Stimulated activated CD4-positive, alpha-beta T cell treated with anti-CD3 and anti-CD28 coated beads, Interleukin-4, amount 100 ng/mL, for 24 hours (primary cell): ENCODE measurements at places on chromosomes 6 and 20.

GRCh38 chr6:133895573-133896343 is 6.8 kb downstream of the TCF21 start:
- DNase-seq = no peak

DNA sequence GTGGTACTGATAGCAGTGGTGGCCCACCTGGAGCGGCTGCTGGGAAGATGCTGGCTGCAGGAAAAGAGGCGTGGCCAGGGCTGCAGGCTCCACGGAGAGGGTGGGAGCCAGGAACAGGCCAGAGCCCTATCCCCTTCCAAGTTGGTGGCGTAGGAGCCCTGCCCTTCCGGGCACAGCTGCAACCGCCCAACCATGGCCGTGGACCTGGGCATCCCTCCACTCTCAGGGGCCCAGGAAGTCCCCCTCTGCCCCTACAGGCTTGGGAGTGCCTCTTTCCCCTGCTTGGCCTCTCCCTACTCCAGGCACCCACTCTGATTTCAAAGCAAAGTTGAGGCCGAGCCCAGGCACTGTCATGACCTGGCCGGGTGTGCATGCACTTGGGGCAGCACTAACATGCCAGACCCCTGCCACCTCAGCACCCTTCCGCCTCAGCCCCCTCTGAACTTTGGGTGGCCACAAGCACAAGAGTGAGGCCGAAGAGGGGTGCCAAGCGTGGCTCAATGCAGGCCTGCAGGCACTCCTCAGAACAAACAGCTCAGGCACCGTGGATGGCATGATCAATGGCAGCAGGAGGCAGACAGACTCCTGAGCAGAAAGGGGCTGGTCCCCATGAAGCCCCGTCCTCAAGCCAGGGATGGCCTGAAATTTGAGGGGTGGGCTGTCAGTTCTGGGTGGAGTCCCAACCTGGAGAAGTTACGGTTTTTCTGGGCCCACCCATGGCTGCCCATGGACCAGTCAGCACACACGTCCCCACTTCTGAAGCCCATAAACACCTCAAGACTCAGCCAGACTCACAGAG is 200.3 kb upstream of the PRND start:
- DNase-seq = no peak

DNA sequence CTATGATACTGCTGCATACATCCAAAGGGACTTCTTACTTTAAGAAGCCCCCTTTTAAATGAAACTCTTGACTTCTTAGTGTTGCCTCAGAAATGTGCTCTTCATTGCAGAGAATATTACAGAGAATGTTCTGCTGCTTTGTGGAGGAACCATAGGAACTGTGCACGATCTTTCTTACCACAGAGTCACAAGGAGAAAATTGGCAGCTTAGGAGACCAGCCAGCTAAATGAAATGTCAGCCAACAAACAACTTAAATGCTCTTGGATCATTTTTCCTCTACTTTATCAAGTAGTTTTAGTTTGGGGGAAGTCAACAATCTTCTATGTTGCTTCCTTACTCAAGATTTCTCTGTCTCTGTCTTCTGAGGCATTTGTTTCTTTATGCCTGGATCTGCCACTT is 125.9 kb upstream of the MLIP start:
- DNase-seq = no peak

- no peak for DNase-seq
Measured at GRCh38 chr6:168459572-168459971, 18.6 kb downstream of the SMOC2 start.

DNA sequence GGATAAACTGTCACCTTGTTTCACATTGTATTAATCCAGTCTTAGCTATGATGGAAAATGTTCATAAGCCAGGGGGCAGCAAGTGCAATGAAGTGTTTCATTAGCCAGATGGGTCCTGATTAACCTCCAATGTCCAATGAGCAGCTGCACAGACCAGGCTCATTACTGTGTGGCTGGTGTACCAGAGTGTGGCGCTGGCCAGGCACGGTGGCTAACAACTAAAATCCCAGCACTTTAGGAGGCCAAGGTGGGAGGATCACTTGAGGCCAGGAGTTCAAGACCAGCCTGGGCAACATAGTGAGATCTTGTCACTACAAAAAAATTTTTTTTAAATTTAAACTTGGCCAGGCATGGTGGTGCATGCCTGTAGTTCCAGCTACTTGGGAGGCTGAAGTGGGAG is 201.7 kb upstream of the FOXQ1 start:
- no peak for DNase-seq
